NCI-H526 (cell line): ENCODE measurements at places on chromosomes 3 and 15.

- DNase-seq = no peak
Observed at GRCh38 chr3:193971261-193971751, 164.6 kb upstream of the HES1 start.

GRCh38 chr3:188664795-188665194 is 507.0 kb upstream of the TPRG1 start:
- peak; percentile 45 for DNase-seq

DNA sequence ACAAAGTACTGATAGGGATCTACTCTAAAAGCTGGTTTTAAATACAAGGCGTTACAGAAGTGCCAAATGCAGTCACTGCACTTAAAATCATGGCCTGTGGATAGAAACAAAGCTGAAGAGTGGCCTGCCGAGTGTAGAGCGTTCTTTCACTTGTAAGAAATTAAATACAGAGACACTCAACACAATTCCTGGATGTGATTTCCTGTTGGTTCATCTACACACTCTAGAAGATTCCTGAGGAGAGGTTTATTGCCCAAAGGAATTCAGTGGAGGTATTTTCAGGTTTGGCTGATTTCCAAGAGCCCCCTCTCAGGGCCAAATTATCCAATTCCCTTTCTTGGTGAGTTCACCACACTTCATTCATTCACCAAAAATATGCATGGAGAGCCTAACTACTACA is 200.3 kb upstream of the IL12A start:
- no peak for DNase-seq

GRCh38 chr15:101120987-101121386 is 130.9 kb downstream of the CHSY1 start:
- DNase-seq = no peak

GRCh38 chr3:187968883-187969580 is 184.9 kb upstream of the LPP start:
- no peak for DNase-seq

DNA sequence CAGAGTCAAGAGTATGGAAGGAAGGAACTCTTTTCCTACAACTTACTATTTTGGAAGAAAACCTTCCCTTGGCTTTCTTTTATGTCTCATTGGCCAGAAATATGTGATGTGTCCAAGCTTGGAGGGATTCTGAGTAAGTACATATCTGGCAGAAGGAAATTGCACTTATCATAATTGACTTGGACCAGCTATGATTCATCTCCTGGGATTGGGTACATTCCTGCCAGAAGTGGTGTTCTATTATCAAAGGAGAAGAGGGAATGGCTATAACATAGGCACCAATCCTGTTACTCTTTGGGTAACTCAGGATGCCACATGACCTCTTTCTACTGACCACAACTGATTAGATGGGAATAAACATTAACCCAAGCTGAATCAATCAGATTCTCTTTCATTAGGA is 13.5 kb upstream of the DAZL start:
- DNase-seq = no peak

GRCh38 chr15:45628136-45628535 is 6.7 kb upstream of the SQOR start:
- DNase-seq = no peak

- DNase-seq = no peak
Observed at GRCh38 chr3:7764115-7764514, 737.5 kb upstream of the LMCD1 start.

DNA sequence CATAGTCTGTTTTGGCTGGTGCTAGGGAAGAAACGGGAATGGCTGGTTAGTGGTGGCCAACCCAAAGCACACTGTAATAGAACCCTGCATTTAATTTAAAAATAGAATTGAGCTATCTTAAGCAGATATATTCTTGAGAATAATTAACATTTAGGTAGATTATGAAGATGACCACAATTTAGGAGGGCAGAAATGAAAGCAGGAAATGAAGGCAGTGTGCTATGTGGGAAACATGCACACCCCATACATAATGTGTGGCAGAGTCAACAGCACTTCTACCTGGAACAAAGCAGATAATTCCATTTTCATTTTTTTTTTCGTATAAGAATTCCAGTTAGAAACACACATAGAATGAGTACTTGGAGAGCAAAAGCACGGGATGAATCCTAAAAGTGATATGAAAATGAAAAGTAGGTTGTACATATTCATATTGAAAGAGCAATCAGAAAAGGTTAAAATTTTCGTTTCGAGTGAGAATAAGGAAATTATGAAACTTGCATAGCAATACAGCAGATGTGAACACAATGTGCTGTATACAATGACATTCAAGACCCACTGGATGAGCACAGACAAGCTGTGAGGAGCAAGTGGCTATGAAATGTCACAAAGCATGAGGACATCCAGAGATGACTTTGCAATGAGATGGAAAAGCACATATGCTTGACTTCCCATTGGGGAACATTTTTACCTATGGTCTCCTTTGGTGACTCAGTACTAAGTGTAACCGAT is 102.6 kb downstream of the TFG start:
- no peak for DNase-seq

DNA sequence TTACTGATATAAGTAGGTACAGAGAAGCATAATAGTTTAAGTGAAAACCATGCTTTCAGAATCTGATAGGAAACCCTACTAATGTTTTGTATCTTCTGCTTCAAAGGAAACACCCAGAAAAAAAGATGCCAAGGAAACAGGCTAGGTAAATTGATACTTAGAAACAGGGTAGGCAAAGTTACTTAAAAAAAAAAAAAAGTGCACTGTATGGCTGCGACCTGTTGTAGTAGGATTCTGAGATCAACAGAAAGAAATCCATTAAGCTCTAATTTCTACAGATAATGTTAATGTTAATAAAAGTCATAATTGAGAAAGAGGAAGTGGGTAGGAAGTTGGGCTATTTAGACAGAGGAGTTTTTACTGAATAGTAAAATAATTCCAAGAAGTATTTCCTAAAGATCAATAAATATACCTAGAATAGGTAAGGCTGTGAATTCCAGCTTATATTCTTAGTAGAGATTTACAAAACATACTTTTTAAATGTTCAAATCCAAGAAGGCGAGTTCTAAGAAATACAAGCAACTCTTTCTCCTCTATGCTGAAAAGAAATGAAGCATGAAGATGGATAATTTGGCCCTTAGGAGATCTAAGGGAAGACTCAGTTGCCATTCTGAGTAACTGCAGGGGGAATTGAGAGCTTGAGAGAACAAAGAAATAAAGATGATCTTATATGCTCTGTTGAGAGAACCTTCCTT is 24.1 kb upstream of the STT3B start:
- no peak for DNase-seq

- no peak for DNase-seq
Observed at GRCh38 chr3:177538750-177539730, 341.8 kb upstream of the TBL1XR1 start.
